ENCODE measurements at places on chromosomes 13 and 19.

DNA sequence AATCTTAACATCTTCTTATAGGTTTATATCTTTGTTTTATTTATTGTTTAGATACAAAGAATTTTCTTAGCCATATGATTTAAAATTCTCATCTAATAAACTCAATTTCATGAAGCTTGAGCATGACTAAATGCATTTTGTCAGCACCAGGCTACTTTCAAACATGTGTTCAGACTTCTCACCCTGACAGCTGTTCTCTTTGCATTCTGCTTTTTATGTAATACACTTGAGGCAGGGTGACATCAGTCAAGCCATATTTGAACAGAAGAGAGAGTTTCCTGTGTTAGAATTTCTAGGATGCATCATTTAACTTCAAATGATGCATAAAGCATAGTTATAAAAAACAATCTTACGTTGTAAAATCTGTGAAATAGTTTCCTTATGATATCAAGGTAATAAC lies 1295.1 kb upstream of the PCDH20 start:
- DNase-seq = no peak

- no peak for DNase-seq
Observed at GRCh38 chr13:36026531-36026930, 104.7 kb downstream of the DCLK1 start.

DNA sequence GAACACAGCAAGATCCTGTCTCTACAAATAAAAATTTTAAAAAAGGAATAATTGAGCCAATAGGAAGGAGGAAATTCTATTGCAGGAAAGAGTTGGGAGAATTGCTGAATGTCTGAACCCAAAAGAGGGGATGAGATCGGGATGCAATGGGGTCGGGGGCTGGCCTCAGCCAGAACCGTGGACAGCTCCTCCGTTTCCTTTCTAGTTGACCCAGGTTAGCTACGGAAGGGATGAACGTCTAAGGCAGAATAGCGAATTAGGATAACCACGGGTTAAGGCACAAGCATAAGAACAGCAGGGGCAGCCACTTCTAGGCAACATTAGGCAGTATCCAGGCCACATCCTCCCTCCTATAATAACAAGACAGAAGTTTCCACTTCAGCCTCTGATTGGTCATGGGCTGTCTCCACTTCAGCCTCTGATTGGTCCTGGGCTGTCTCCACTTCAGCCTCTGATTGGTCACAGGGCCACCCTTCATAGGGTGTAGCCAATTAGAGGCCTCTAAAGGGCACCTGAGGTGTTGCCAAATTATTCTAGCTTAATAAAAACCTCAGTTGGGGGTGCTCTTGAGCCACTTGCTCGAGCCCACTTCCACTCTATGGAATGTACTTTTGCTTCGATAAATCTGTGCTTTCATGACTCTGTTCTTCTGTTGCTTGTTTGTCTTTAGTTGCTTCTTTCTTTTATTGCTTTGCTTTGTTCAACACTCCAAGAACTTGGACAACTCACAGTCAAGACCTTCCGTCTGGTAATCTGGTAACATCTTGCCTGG lies 24.9 kb upstream of the TPM4 start:
- DNase-seq = no peak

DNA sequence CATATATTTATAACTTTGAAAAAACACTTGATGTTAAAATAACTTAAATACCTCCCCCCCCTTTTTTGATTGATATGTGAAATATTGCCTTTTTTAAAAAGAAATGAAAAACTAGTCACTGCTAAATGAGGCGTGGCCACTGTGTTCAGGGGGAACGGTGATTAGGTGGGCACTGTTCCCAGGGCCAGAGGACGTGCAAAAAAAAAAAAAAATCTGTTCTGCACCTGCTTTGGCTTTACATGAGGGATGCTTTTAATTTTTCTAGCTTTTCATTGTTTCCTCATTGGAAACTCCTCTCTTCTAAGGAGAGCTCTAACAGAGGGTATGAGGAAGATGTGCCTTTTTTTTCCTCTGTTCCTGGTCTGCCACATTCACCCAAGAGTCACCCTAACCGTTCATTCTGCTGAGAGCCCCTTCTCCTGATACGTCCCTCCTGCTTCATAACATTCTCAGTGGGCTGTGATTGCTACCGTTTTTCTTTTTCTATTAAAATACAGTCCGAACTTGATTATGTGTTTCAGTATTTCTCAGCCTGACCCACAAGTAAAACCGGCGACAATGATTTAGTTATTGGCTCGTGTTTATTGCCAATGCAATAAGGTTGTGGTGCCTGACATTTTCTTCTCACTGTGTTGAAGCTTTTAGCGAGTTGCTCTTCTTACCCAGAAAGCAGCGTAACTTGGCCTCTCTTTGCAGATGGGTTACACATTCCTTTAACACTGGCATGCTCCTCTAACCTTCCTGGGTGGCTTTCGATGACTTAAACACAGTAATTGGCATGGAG lies 64.8 kb upstream of the ZNF536 start:
- no peak for DNase-seq
